GM04504 (cell line): ENCODE measurements at places on chromosomes 2 and 18.

- no peak for DNase-seq
Measured at GRCh38 chr2:214471990-214472389, 61.1 kb downstream of the VWC2L start.

DNA sequence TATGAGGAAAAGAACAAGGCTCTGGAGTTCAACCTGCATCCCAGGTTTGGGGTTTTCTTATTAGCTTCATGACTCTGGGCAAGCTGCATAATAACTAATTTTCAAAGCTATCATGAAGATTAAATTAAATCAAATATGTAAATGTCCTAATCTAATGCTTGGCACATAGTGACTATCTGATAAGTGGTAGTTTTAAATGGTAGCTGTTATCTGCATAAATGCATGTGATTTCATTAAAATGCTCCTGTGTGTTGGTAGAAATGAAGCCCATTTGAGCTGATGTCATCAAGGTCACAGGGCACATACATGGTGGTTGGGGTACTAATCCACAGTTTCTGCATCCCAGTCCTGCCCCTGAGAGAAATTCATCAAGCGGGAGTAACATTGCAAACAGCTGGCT is 428.8 kb downstream of the LRATD1 start:
- no peak for DNase-seq

- no peak for DNase-seq
Measured at GRCh38 chr2:34353509-34354113, 754.5 kb upstream of the FAM98A start.

- no peak for DNase-seq
Measured at GRCh38 chr2:239379641-239380170, 21.1 kb downstream of the HDAC4 start.

DNA sequence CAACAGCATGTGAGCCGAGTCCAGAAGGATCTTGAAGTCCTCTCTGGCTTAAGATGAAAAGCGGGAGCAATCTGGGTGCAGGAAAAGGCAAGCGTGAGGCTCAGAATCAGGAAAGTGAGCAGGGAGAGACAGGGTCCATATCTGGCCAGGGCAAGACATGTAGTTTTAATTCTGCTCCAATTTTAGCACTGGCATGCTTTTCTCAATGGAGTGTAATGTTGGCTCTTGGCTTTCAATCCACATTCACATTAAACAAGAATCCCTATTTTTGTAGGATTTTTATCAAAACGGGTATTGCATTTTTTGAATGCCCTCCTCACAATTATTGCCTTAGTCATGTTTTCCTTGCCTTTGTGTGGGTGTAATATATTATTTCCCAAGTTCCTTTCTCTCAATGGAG is 6.0 kb downstream of the SPATA3 start:
- DNase-seq, result no peak

- no peak for DNase-seq
Measured at GRCh38 chr2:74244286-74244685, 45.9 kb downstream of the MTHFD2 start.
